ENCODE measurements at places on chromosomes 16 and 17.

DNA sequence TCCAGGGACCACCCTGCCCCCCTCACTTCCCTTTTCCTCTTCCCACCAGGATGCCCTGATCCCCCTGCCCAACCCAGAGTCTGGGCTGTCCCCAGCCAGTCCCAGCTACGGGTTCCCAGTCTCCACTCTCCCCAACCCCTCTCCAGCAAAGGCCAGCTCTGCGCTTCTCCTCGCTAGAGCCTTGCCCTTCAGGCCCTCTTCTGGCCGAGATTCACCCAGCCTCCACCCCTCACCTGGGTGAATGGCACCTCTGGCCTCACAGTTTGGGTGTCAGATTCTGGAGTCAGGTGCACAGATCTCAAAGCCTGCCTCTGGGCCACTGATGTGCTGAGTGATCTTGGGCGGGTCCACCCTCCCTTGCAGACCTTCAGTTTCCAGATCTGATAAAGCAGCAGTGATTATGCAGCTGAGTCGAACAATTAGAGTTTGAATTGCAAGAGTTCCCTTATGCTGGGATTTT, 185.6 kb upstream of the TNRC6C start:
- no peak for DNase-seq

- no peak for DNase-seq
Measured at GRCh38 chr16:29993191-29993902, 2.1 kb downstream of the HIRIP3 start.

DNA sequence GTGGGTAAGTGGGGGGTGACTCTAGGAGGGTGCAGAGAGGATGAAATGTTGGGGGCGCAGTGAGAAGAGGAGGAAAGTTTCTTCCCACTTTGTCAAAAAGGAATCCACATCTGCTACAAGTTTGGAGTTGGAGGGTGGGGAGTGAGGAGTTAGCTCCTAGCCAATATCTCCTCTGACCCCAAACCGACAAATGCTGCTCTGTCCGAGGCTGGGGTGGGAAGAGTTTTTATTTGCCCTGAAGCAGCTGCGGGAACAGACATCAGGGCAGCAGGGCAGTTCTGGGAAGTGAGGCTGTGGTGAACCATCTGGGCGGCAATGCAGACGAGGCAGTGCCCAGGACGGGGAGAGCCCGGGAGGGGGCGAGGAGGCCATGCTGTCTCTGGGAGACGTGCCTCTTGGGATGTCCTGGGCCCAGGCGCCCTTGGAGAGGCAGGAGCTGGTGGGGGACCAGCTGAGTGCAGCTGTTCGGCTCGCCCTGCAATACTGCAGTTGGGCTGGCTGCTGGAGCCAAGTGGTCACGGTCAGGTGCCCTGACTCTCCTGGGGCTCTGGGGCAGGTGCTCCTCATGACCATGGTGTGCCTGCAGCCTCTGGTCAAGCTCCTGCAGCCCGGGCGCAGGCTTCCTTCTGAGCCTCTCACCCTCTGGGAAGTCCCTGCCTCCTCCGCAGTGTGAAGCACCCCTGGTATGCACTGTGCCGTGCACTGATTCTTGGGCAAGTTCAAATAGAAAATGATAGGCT, 6.4 kb upstream of the SOCS3 start:
- DNase-seq, result no peak

DNA sequence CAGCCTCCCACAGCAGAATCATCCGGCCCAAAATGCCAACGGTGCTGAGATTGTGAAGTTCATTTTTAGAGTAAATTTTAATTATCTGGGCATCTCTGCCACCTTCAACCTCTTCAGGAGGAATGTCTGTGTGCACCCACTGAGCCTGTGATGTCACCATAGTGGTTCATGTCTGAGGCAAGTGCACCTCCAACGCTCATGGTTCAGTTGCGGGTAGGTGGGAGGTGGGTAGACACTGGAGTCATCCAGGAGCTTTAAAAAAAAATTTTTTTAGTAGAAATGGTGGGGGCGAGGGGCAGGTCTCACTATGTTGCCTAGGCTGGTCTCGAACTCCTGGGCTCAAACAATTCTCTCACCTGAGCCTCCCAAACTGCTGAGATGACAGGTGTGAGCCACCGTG, 1.9 kb downstream of the FLYWCH1 start:
- no peak for DNase-seq

GRCh38 chr16:49382916-49383315, 9.3 kb downstream of the C16orf78 start:
- DNase-seq, result peak; percentile 23

DNA sequence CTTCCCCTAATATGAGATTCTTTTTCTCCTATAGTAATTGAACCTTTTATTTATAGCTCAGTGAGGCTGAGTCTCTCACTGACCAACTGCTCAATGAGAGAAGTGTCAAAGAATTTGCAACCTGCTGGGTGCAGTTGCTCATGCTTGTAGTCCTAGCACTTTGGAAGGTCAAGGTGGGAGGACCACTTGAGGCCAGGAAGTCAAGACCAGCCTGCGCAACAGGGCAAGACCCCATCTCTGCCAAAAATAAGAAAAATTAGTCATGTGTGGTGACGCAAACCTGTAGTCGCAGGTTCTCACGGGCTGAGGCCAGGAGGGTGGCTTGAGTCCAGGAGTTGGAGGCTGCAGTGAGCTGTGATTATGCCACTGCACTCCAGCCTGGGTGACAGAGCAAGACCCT, 30.9 kb upstream of the CRYBA1 start:
- no peak for DNase-seq

GRCh38 chr17:27616414-27616813, 14.6 kb upstream of the LGALS9 start:
- no peak for DNase-seq

- no peak for DNase-seq
Measured at GRCh38 chr17:61720016-61720795, 129.2 kb upstream of the NACA2 start.

- DNase-seq, result no peak
Measured at GRCh38 chr17:55446581-55447205, 25.1 kb upstream of the MMD start.

DNA sequence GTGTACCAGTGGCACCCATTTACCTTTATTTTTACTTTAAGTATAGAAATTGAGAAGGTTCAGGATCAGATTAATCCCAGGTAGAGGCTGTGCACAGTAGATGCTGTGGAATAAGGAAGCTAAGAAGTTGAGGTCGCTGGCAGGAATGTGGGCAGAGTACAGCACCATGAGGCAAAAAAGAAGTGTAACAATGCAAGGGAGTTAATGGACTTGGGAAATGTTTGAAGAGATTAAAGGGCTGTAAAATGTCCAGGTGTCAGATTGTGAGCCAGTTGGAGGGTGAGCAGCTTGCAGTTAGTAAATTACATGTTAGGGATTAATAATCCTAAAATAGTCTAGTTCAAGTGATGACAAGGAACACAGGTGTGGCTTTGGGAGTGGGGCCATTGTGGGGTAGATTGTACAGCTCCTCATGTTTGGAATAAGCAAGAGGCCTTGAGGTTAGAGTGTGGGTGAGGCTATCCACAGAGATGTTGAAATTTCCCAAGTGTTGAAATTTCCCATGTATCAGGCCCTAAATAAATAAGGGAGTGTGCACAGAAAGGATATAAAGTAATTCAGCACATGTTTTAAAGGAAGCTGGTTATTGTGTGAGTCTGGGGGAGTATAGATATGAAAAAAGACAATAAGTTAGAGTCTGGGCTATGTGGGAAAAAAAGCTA, 21.5 kb downstream of the TAT start:
- DNase-seq, result no peak

DNA sequence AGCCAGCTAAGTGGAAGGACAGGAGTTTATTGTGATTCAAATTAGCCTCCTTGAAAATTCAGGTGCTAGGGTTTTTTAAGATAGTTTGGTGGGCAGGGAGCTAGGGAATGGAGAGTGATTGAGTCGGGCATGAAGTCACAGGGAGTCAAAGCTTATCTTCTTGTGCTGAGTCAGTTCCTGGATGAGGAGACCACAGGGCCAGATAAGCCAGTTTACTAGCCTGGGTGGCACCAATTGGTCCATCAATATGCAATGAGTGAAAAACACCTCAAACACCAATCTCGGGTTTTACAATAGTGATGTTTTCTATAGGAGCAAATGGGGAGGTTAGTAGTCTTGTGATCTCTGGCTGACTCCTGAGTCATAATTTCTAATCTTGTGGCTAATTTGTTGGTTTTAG, 165.1 kb downstream of the ABCC12 start:
- no peak for DNase-seq

DNA sequence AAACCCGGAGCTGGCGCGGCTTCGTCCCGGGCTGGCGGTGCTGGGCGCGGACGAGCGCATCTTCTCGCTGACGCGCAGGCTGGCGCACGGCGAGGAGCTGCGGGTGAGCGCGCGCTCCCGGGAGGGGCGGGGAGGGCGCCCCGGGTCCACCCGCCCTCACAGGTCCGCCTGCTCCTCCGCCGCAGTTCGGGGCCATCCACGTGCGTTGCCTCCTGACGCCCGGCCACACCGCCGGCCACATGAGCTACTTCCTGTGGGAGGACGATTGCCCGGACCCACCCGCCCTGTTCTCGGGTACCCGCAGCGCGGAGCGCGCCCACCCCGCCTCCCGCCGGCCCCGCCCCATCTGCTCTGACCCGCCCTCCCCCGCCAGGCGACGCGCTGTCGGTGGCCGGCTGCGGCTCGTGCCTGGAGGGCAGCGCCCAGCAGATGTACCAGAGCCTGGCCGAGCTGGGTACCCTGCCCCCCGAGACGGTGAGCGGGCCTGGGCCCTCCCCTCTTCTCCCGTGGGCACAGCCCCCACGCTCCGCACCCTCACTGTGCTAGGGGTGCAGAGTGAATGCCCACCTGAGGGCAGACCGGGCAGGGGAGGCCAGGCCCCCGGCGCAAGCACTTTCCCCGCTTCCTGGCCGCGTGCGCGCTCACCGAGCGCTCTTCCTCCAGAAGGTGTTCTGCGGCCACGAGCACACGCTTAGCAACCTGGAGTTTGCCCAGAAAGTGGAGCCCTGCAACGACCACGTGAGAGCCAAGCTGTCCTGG, 1.4 kb downstream of the HAGHL start:
- DNase-seq, result peak; percentile 97
